ENCODE measurements at places on chromosomes 6 and 20.

GRCh38 chr20:54205450-54205849 lies 2.4 kb upstream of the PFDN4 start:
- no peak for DNase-seq

GRCh38 chr6:146267946-146268345 lies 239.1 kb downstream of the GRM1 start:
- DNase-seq: no peak

DNA sequence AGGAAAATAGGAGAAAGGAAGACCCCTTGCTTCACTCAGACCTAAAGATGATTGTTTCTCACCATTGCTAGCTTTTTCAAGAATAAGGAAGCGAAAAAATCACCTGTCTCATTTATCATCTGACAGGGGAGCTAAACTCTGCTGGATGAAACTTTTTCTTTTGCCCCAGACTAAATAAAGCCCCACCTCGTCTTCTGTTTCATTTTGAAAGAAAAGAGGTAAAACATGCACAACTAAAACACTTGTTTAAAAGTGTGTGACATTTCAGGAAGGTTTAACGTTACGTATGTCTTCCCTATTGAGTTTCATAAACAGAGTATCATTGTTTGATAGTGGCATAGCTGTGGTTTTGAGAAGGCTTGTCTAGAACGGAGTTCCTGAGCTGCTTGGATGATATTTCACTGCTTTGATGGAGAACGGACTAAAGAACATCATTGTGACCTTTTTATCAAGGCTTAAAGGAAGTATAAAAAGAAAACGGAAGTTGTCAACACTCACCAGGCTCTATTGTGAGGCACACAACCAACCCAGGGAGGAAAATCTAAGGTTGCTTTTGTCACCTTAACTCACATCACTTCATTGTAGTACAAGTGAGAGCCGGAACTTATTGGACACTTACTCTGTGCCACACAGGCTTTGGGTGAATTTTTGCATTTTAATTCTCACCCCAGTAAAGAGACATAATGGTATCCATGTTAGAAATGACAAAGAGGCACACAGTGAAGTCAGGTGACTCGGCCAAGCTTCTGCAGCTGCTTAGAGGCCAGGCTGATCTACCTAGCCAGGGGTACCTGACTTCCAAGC lies 29.5 kb downstream of the TSHZ2 start:
- DNase-seq: no peak

DNA sequence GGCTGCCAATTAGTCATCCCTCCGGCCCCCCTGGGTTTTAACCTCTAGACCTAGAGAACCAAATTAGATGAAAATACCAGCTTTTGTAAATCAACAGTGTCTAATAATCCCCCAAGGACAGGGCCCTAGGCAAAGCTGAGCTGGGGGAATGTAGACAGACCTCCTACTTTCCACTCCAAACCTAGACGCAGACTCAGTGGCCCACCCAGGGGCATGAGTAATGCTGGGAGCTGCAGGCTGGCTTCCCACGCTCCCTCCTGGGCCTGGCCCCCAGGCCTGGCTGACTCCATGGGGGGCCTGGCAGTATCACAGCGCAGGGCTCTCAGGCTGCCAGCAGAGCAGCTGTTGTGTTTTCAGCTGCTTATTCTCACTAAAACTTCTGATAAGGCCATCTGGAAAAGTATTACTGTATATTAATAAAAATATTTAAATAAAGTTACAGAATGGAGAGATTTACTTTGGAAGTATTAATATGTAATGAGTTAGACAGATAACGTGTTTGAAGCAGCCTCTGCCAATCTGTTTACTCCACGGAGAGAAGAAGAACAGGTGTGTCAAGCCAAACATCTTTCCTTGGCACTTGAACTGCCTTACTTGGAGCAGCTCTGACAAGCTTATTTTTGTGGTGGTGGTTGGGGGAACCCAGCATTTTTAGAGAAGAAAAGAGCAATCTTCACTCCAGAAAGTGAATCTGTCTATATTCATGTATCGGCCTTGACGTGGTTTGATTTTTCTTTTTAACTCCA lies 144.0 kb upstream of the AGPAT4 start:
- peak; percentile 68 for DNase-seq

- DNase-seq: no peak
Observed at GRCh38 chr6:100184473-100184872, 190.4 kb upstream of the MCHR2 start.

- DNase-seq: no peak
Observed at GRCh38 chr20:50510706-50511542, 741 bp downstream of the PTPN1 start.

DNA sequence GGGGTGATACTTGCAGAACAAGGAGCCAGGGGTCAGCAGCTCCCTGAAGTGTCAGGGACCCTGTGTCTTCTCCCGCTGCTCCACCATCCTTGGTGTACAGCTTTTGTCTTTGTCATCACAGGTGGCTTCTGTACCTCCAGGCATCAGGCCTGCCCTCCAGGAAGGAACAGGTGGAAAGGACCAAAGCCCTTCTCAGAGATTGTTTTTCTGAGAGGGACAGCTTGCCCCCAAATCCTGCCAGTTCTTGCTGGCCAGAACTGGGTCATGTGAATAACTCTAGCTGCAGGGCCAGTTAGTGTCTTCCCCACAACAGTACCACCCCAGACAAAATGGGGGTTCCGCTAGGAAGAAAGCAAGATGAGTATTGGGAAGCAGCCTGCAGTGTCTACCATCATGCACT lies 31.4 kb downstream of the SNPH start:
- no peak for DNase-seq

DNA sequence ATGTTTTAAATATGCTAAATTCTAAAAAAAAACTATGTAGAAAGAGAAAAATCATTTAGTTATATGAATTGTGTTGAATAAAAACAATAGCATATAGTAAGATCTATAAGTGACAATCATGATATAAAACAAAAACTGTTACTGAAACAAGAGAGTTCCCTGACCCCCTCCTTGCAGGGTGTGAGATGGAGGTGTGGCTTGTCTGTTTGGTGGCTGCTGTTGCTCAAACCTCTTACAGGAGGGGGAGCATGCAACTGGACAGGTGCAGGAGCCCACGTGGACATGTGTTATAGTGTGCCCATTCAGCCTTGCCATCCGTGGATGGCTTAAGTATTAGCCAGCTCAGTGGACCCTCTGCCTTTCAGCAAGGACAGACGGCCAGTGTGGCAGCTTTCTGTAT lies 206.7 kb downstream of the MOXD1 start:
- DNase-seq: no peak

DNA sequence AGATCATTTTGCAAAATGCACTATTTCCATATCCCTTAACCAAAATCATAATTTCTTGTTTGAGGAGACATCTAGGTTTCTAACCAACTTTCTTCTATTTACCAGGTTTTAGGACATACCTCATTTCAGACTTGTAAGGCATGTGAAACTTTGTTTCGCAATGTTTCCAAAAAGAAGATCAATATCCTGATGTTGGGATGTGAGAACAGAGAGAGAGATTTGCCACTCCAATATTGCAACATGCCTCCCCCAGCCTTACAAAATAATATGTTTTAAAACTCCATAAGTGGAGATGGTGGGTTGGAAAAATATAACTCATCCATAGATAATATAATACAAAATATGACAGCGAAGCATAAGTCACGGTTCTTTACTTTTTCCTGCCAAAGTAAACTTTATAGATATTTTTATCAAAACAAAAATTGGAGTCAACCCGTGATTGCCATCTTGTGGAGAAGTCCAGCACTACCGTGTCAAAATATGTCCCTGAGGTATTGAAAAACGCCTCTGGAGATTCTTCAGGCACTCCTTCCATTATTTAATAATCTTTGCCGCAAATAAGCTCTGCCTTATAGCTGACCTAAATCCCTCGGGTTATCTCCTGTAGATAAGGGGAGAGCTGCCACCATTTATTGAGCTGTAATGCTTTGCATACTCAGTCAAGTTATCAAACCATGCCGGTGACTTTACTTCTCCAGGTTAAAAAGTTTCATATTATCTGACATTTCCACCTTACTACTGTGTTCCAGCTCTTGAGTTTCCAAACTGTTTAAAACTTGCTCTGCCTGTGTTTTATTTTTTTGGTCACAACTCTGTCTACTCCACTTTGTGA lies 534.2 kb downstream of the HACE1 start:
- peak; percentile 22 for DNase-seq

- no peak for DNase-seq
Observed at GRCh38 chr20:300345-300990, 3.1 kb downstream of the ZCCHC3 start.

- no peak for DNase-seq
Observed at GRCh38 chr6:127967708-127968107, 66.8 kb upstream of the THEMIS start.

DNA sequence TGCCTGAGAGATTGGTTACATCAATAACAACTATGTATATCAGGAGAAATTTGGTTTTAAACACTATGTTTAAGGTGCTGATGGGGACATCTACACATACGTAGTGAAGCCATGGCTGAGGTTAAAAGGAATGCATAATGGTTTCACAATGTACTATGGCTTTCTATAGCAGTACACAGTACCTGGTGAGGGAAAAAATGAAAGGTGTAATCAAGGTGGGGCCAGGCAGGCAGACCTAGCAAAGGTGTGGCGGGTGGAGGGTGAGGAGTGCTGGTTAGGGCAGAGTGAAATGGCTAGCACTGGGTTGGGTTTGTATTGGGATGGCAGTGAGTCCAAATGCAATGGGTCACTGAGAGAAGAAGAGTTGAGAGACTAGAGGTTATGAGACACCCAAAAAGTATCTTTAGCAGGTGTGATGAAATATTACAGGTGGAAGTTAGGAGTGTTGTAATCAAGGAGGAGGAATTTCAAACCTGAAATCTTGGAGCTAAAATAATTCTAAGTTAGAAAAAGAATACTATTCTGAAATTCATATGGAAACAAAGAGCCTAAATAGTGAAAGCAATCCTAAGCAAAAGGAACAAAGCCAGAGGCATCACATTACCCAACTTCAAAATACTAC lies 22.3 kb downstream of the PAQR8 start:
- DNase-seq: no peak

GRCh38 chr20:57514273-57514751 lies 10.6 kb downstream of the CTCFL start:
- peak; percentile 65 for DNase-seq

DNA sequence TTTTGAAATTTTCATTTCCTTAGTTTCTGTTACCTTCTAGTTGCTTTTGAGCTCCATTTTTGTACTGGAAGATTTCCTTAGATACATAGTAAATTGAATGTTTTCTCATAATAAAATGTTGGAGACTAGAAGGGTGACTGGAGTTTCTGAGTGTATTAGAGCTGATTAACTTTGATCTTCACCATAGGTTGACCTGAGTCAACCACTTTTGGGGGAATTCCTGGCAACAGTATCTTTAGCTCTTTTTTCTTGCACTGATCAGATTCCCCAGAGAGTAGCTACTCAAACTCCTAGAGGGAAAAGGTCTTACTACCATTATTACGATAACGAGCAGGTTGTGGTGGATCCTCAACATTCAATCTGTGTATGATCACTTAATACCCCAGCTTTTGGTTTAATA lies 72.7 kb downstream of the KHDC1L start:
- no peak for DNase-seq

GRCh38 chr20:54197621-54198604 lies 10.0 kb upstream of the PFDN4 start:
- DNase-seq: peak; percentile 60

- no peak for DNase-seq
Observed at GRCh38 chr6:160455081-160455480, 106.9 kb downstream of the SLC22A3 start.

DNA sequence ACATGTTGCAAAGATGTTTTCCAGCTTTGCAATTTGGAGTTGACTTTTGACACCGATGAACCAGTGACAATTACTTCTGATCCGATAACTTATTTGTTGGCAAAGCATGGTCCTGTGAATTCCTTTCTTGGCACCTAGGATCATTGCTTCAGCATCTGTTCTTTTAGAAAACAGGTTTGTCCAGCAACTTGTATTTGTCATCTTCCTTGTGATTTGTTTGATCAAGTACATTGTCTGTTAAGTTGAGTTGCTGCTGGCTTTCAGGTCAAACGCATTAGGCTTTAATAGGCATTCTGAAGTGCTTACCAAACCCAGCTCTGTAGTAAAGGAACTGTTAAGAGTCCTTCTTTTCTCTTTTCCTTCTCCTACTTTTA lies 192.4 kb upstream of the ZNF217 start:
- DNase-seq: no peak

DNA sequence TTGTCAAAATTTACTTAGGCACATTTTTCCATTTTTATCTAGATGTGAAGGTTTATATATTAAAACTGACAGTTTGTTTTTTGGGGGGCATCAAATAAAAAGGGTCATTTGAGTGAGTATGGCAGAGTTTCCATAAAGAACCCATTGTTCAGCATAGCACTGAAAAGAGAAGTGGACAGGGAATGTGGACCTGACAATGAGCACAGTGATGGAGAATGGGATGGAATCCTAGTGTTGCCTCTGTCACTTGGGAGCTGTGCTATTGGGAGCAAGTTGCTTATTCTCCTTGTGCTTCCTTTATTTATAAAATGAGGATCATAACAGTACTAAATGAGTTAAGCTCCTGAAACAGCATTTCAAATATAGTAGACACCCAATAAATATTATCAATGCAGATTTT lies 130.7 kb upstream of the SIM1 start:
- DNase-seq: no peak

- DNase-seq: peak; percentile 29
Observed at GRCh38 chr6:129440691-129441090, 269.3 kb downstream of the ARHGAP18 start.

DNA sequence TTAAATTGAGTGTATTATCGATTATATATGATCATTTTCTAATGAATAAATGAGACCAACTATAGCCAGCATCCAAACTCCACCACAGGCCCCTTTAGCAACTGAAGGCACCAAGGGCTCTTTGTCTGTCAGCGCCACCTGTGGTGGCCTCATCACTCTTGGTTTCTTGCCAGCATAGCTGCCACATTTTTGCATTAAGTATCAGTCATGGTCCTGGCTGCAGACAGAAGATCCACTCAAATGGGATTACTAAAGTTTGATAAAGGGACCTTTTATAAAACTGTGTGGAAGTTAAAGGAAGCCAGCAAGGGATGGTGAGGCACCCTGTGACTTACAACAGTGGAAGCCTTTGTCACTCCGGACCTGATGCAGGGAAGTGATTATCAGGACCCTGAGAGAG lies 162.9 kb downstream of the C6orf118 start:
- no peak for DNase-seq
